ENCODE measurements at places on chromosomes 12 and 14. TPM values are rescaled to one million over a fixed set of nuclear protein-coding genes. Genes with fewer than 3 reads are reported as not detected.

- DNase-seq: peak; percentile 3
Observed at GRCh38 chr12:95674631-95675030, 115.9 kb downstream of the NTN4 start.

DNA sequence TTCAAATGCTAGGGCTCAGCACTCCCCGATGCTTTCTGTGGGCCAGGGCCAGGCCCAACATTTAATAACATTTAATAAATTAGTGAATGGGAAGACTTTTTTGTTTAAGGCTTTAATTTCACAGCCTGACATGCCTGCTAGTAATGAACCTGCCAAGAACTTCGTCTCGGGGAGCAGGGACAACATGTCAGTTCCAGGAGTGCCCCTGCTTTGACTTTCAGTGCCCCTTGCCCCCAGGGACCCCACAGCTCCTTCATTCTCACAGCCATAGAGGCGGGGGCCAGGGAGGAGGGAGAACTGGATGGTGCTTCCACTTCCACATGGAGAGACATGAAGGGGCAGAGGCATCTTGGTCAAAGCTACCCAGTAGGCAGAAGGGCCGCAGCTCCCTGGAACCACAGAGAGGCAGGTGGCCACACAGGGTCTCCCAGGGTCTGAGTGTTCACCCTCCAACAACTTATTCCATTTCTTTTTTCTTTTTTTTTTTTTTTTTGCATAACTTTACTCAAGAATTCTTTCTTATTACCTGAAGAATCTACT is 66.0 kb upstream of the DDX11 start:
- no peak for DNase-seq

- DNase-seq: peak; percentile 60
Observed at GRCh38 chr12:57845478-57846284, 848 bp downstream of the CTDSP2 start.

DNA sequence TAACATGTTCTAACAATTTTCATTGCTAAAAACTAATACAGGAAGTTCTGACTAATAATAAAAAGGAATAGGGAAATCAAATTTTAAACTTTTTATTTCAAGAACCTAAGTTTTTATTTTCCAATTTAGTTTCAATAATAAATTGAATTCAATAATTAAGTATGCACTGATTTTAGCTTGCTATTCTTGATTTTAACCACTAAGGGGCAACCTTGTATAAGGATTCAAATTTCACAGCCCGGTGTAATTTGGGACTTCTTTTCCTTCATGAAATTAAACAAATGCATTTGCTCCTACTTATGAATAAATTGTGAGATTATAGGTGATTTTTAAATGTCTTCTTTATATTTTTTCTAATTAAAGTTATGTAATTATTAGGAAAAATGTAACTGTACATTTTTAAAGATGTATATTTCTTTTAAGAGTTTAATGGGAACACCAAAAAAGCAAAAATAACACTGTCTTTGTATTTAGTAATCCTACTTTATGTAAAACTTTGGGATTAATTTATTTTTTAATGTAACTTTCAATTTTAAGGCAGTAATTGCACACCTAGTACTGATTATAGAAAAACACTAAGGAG is 241.4 kb upstream of the PDZRN4 start:
- DNase-seq: peak; percentile 10

DNA sequence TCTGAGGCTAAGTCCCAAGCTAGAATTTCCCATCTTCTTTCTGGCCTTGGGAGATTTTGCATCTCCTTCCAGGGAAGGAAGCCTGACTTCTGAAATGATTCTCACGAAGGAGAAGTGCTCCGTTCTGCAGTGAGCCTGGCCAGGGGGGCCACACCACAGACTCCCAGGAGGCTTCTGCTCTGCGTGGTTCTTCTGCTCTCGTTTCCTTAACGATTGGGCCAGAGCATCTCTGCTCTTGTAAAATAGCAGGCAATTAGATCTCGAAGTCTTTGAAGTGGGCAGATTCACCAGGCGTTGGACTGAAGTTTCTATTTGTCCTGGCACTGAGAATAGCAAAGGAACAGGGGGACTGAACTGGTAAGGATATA is 6.7 kb upstream of the BATF start:
- no peak for DNase-seq

GRCh38 chr12:66182956-66183355 is 6.1 kb upstream of the IRAK3 start:
- no peak for DNase-seq

DNA sequence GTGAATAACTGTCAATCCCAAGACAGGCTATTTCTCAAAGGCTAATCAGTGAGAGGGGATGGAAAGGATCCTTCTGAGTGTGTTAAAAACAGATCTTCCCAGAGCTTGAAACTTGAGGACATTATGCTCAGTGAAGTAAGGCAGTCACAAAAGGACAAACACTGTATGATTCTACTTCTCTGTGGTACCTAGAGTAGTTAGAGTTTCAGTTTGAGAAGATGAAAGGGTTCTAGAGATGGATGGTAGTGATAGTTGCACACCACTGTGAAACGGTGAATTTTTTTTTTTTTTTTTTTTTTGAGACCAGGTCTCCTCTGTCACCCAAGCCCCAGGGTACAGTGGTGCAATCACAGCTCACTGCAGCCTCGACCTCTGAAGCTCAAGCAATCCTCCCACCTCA is 133.8 kb downstream of the SAMD4A start:
- no peak for DNase-seq

- DNase-seq: peak; percentile 75
Observed at GRCh38 chr14:68308726-68309520, 483.9 kb downstream of the ZFP36L1 start.

DNA sequence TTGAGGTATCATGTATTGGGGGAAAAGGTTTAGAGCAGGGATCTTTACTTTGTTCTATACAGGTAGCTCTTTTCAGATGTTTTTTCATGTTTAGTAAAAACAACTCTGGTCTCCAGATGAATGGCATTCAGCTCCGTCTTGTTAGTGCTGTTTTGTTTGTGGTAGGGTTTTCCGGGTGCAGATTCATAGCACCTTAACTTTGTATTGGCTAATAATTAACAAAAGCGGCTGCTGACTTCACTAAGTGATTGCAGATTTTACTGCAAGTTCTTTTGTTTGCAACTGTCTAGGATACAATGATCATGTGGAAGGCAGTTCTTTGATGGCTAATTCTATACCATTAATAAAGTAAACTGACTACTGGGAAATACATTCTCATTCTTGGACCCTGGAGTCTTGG is 32.2 kb upstream of the BHLHE41 start:
- DNase-seq: no peak

DNA sequence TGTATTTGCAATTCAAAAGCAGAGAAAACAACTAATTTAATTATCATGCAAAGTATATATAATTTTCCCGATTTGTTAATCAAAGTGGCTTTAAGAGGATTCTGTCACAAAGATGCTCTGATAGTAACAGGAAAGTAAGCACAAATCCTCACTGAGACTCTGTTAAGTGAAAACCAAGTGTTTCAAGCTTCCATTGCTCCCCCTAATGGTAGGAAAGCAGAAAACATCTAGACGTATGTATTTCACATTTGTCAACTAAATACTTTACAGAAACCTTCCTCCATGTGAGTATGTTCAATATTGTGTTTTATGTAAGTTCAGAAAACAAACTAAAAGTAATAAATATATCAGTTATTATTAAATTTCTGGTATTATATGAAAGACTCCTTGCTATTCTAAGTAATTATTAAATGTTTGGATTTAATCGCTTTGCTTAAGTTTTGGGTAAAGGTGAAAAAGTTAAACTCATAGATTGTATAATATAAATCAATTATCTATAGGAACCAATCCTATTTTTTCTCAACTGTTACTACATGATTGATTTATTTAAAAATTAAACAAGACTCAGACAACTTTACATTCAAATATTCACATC is 1.5 kb upstream of the NTS start:
- DNase-seq: peak; percentile 38

DNA sequence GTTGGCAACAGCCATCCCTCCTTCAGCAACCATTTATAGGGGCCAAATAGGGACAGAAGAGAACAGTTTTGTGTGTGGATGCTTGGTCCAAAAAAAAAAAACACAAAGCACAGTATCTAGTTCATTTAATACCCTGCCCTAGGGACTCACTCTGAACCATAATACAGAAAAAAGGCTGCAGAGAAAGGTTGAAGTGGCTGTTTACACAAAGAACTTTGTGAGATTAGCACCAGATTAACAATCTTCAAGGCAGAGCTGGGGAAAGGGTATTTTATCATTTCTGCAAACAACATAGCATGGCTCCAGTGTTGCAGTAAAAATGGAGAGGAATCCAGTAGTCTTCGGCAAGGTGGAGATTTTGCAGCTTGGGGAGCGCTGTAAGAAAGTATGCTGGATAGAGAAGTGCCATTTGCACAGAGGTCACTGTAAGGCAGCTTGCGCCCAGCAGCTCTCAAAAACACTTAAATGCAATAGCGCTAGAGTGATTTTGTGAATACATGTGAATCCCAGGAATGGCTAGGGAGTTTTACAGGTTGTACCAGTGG is 124.2 kb upstream of the PLEKHA5 start:
- DNase-seq: no peak

DNA sequence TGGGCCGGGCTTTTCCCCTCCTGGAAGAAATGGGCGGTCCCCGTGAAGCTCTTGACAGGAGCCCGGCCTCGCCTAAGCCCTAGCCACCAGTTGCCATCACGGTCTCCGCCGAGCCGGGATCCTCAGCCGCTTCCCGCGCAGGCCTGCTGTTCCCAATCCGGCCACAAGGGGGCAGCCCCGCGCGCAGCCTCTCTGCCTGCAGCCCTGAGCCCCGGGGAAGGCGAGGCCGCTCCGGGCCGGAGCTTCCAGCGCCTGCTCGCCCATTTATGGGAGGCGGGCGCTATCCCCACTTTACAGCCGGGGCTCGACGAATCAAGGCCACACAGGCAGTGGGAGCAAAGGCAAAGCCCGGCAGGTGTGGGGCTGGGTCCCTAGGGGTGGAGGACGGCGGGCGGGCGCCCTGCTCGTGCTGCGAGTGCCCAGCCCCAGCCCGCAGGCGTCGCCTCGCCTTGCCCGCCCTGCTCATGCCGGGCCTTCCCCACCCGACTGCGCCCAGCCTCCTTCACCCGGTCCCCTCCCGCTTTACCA is 61.5 kb downstream of the LGMN start:
- DNase-seq: peak; percentile 21

- DNase-seq: peak; percentile 23
Observed at GRCh38 chr14:96362071-96362964, 823 bp downstream of the ATG2B start.

DNA sequence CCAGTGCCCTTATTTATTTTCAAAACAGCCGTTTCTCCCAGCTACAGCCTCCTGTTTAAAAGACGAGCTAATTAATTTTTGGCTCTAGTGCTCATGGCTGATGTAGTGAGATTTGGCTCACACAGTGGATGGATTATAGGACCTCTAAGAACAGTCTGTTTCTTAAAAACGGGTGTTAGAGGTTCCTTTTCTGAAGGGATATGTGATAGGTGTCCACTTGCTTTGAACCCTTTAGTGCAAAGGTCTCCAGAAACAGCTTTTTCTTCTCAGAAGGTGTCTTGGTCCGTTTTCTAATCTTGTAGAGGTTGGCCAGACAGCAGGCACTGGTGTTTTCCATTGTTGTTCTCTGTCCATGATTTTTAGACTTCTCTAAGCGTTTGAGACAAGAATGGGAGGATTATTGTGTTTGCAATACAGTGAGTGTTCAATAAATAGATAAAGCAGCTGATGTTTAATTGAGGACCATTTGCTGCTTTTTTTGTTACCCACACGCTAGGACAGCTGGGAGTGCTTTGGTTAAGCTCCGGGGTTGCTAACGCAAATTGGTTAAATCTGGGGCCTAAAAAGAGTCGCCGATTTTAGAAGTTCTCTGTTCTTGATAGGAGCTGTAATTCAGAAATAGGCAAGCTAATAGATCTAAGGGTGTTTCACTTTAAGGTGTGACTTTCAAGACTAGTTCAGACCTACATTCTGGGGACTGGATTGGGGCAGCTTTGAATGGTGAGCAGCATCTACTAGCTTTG is 1.0 kb downstream of the BORCS5 start:
- no peak for DNase-seq

GRCh38 chr14:37246427-37246829 is 48.7 kb downstream of the MIPOL1 start:
- DNase-seq: peak; percentile 35

DNA sequence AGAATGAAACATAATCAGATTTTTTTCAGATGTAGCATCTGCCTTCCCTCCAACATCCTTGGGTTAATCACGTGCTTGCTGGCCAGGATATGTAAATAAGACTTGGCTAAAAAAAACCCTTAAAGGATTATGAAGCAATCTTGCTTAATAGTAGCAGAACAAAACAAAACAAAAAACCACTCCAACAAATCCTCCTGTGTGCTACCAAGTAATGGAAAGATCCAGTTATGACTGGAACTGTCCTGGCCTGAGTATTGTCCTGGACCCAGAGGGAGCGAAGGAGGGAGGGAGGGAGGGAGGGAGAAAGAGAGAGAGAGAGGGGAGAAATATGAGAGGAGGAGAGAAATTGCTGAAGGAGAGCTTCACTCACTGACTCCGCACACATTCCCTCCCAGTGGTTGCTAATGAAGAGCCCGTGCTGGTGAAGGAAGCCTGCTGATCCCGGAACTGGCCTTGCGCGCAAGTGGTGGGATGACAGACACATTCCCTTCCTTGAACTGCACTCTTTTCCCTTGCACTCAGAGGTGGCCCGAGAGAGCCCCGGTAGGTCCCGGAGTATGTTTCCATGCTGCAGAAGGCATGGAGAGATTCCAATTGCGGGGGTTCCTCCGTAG is 57.2 kb downstream of the HMGA2 start:
- DNase-seq: peak; percentile 14

DNA sequence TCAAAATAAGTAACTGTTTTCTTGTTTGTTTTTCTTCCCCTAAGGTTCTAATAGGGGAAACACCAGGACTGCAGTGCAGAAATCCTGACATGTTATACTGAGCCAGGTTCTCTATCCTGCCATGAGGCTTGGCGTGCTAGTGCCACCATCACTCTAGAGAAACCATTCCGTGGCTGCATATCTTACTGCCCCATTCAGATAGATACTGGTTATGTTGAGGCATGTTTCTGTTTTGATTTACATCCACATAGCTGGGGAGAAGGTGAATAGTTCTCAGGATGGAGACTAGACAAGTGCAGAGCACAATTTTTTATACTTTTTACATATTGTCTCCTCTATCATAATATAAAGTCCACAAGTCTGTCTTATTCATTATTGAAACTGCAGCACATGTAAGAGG is 11.5 kb downstream of the MAGOHB start:
- DNase-seq: no peak

- DNase-seq: peak; percentile 74
Observed at GRCh38 chr14:71720978-71721624, 211.1 kb upstream of the RGS6 start.

The GPD1 gene
- total RNA-seq: 0.39 TPM

The ANAPC7 gene
- 40.0 TPM for total RNA-seq

The TEX22 gene
- total RNA-seq: not detected

The ACOT6 gene
- total RNA-seq: not detected

The C12orf60 gene
- 1.8 TPM for total RNA-seq

All from RPMI7951 (cell line).